ENCODE measurements at places on chromosomes 6 and 20.
A peak's percentile ranks its signal among the peaks of the same experiment; 100 is the strongest.

DNA sequence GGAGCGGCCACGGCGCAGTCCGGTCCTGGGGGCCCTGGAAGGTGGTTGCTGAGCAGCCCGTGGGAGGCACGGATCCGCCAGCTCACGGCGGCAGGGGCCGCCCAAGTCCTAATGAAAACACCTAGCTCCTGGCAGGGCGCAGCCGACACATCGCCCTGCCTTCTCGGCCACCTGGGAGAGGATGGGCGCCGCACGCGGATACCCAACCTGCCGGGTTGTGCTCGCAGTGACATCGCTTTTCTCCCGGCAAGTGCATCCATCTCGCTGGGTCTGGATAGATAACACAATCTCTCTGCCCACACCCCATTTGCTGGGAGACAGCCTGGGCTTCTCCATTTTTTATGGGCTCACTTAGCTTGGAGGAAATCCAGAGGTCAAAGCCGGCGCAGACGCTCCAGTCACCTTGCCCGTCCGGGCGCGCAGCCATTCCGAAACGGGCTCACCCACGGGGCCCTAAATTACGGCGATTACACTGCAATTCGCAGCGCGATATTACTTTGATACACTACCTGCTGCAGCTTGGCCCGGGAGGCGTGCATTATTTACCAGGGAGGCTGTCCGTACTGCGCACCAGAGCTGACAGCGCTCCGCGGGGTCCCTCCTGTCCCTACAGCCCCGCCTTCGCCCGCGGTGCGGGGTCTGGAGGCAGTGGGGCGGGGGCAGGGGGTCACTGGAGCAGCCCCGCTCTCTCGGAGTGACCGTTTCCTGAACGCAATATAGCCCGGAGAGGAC, 36.2 kb upstream of the CCDC167 start:
- DNase-seq, result no peak

GRCh38 chr6:7996538-7997111, 67.6 kb downstream of the BLOC1S5 start:
- DNase-seq, result no peak

DNA sequence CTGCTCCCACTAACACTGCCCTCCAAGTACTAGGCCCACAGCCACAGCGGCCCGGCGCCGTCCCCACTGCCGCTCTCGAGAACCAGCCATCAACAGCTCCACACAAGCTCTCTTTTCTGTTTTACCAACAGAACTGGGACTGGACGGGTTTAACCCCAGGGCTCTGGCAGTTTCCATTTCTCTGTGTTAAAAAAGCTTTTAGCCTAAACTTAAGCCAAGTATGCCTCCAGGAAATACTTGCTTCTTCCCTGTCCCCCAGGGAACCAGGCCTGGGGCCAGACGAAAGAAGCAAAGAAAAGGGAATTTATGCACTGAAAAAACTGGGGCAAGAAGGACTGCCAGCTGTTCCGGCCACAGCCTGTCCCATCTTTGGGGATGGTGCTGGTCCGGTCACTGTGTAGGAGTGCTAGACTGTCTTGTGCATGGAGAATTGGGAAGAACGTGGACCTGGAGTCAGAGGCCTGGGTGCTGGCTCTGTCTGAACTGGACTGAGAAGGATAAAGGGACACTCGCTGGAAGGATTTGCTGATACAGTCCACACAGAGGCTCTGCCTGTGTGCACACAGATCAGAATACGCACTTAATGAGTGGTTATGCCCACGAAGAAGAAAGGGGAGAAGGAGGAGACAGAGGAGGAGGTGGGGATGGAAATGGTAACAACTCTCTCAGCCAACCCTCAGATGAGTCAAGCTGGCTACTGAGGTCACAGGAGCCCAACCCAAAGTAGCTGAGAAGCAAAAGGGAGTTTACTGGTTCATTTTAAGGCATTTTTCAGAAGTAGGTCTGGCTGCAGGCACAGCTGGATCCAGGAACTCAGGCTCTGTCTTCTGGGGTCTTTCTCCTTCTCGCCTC, 254.4 kb upstream of the PMEPA1 start:
- no peak for DNase-seq

GRCh38 chr6:155014670-155015300, 19.7 kb downstream of the TIAM2 start:
- DNase-seq, result no peak

DNA sequence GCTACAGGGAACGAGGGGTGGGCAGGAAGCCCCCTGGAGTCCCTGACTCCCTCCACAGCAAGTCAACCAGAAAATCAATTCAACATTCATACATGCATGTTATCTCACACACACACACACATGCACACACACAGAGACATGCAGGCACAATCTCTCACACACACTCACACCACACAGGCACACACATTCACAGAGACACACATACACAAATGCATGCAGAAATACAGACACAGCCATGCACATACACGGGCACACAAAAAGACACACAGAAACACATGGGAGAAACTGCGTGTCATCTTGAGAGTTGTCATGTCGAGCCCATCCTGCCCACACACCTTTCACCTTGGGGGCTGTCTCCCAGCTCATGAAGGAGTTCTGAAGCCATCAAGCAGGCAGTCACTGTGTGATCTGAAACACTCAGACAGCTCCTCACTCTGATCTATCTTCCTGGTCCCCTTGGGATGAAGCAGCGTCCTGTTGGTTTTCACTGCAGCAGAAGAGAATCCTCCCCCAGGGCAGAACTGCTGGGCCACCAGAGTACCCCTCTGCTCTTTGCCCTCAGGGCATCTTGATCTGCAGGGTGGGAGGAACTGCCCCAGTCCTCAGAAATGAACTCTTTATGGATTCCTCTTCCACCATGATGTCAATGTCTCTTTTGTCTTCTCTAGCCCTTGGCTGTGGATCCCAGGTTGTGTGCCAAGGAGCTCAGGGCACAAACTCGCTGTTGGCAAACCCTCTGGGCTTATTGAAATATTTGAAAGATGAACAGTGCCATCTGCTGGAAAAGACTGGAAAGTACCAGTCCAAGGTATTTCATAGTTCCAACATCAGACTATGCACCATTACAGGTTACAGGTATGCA, 8.8 kb downstream of the RAET1L start:
- peak; percentile 77 for DNase-seq

- DNase-seq, result no peak
Measured at GRCh38 chr6:166627875-166628801, 1.1 kb upstream of the RPS6KA2 start.

- DNase-seq, result peak; percentile 89
Measured at GRCh38 chr6:4491501-4492260, 284.5 kb upstream of the CDYL start.

- DNase-seq, result no peak
Measured at GRCh38 chr20:911882-912600, 4.1 kb downstream of the ANGPT4 start.
